ENCODE measurements at places on chromosomes 7 and 10.

- DNase-seq: no peak
Measured at GRCh38 chr10:95286707-95287106, 4.1 kb downstream of the PDLIM1 start.

GRCh38 chr7:113408999-113409398 lies 290.6 kb upstream of the SMIM30 start:
- no peak for DNase-seq

DNA sequence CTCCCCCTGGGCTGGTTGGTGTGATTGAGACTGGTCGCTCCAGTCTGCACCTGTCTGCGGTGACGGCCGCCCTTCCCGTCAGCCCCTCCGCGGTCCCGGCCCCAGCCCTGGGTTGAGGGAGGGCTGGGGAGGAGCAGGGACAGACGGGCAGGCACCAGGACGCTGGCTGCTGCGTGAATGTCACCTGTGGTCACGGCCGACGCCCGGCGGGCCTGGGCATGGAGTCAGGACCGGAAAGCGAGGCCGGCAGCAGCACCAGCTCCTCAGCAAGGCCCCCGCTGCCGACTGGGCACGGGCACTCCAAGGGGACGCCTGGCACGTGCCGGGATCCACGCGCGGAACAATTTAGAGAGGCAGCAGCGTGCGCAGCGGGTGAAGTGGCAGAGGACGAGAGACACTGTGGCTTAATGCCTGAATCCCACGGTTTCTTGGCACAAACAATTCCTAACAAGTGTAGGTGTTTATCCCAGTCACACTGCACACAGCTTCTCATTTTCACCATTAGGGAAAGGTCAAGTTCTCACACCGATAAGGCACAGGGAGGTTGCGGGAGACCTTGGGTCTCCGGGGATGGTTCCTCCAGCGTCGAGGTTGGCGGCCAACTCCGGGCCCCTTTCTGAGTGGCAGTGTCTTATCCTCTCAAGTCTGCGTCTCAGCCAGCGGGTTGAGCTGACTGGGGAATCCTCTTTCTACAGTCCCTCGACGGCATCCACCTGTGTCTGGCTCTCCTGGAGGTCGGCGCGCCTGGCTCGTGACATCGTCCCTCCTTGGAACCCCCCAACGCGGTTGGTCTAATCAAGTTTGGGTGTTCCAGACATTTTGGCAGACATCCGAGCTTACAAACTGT lies 66.4 kb upstream of the ADGRA1 start:
- no peak for DNase-seq

DNA sequence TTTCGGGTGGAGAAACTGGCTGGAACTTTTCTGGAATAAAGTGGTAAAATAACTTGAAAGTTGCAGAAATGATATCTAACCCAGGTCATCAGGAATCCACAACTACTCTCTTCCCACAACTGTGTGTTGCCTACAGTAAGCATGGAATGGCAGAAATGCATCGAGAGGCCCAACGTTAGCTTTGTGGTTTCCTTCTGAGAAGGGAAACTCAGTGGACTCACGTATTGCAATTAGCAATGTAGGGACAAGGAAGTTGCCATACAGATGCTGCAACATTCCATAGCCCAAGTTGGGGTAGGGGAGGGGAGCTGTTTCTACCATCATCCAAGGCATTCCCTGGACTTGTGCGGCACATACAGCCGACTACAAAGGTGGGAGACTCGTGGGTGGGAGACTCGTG lies 1.9 kb downstream of the PON1 start:
- no peak for DNase-seq

- DNase-seq: no peak
Measured at GRCh38 chr7:123305840-123306375, 106.1 kb upstream of the SLC13A1 start.

DNA sequence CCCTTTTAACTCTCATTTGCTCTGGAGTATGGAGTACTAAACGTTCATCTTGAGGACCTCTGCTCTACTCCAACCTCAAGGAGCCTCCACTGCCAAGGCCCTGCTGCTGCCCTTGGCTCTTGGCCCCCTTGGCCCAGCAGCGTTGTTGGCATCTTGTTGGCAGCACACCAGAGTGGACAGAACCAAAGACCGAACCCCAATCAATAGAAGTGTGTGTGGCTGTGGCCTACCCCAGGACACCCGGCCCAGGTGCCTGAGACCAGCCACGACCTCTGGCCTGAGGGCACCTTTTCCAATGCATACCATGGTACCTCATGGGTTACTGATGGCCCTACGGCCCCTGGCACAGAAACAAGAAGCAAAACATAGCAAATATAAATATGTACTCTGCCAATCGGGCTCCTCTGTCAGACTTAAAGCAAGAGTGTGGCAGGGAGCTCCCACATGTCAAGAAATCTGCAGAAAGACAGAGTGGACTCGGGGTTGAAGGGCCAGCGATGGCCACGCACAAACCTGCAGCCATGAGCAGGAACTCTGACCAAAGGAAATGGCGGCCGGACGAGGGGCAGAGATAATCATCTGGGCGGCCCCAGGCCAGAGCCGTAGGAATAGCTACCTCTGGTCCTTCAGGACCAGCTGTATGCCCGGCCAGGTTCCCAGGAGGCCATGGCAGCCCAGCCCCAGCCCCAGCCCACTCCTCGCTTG lies 2.9 kb downstream of the NPC1L1 start:
- DNase-seq: no peak

GRCh38 chr7:91083855-91084644 lies 180.2 kb upstream of the FZD1 start:
- no peak for DNase-seq

GRCh38 chr10:98364432-98365102 lies 50.4 kb downstream of the PYROXD2 start:
- DNase-seq: no peak

Data from effector memory CD4-positive, alpha-beta T cell (primary cell).